ENCODE measurements at places on chromosomes 11 and 22. TPM values are rescaled to one million over a fixed set of nuclear protein-coding genes. Genes with fewer than 3 reads are reported as not detected.

Gene DDX17
- polyA plus RNA-seq = 111 TPM

Gene UPB1
- 0.49 TPM for polyA plus RNA-seq

Gene FOLH1
- polyA plus RNA-seq = not detected

Gene LSP1
- 0.34 TPM for polyA plus RNA-seq

Gene HEPN1
- not detected for polyA plus RNA-seq

Gene CTSW
- polyA plus RNA-seq = 0.68 TPM

Gene CD3E
- not detected for polyA plus RNA-seq

Measured in SK-N-SH (cell line).